ENCODE measurements at places on chromosomes 7 and 10. TPM values are rescaled to one million over a fixed set of nuclear protein-coding genes. Genes with fewer than 3 reads are reported as not detected.

The HTR7 gene
- 0.66 TPM for total RNA-seq

The AOC1 gene
- total RNA-seq, result 2.3 TPM

The TRPV5 gene
- 0.15 TPM for total RNA-seq

The BNIP3 gene
- total RNA-seq, result 235 TPM

The ANKRD61 gene
- total RNA-seq, result not detected

The NEUROG3 gene
- total RNA-seq, result not detected

The PPP1R3A gene
- not detected for total RNA-seq

The TMEM178B gene
- total RNA-seq, result 0.64 TPM

DNA sequence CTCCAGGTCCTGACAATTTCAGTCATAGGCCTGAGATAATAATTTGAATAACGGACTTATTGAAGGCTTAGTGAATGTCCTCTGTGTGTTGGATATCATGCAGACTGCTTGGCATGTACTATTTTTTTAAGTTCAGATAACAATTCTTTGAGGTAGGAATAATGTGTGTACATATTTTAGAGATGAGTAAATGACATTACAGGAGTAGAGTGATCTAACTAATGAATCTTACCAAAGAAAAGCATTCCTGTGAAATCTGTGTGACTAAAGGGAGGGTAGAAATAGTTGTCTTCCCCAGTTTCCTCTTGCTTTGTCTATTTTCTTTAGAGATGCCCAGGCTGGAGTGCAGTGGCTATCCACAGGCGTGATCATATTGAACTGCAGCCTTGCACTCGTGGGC lies 391.8 kb upstream of the ETV1 start:
- H3K27me3 ChIP-seq, result no peaks in the 10 kb centered on the region
- no peaks in the 10 kb centered on the region for H3K4me1 ChIP-seq
- no peaks in the 10 kb centered on the region for H3K36me3 ChIP-seq
- no peak overlapping the region for H3K4me3 ChIP-seq

DNA sequence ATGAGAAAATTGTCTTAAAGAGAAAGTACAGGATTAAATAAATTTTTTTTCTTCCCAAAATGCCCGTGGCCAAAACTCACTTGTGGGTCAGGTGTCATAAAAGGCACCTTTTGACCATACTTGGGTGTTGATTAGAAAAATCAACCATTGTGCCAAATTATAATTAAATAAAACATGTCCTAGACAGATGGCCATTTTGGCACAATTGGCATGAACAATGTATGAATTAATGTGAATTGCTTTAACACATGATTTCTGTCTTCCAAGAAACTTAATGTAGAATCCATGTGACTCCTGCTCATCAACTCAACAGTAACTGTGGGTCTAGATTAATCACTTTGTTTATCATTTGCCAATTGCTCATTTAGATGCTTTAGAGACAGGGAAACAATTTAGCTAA lies 64.0 kb downstream of the CSTF2T start:
- no peaks in the 10 kb centered on the region for H3K27me3 ChIP-seq
- DNase-seq, result no peak
- H3K36me3 ChIP-seq, result no peaks in the 10 kb centered on the region
- no peaks in the 10 kb centered on the region for H3K4me1 ChIP-seq
- H3K4me3 ChIP-seq, result no peak overlapping the region

GRCh38 chr7:106080300-106080987 lies 31.7 kb downstream of the SYPL1 start:
- no peak overlapping the region for H3K4me3 ChIP-seq
- DNase-seq, result no peak
- H3K27me3 ChIP-seq, result no peaks in the 10 kb centered on the region
- no peak overlapping the region for H3K27ac ChIP-seq
- no peaks in the 10 kb centered on the region for H3K36me3 ChIP-seq
- no peaks in the 10 kb centered on the region for H3K4me1 ChIP-seq

GRCh38 chr10:72011468-72011867 lies 47.3 kb downstream of the CHST3 start:
- H3K4me1 ChIP-seq, result peaks cover 26% of the 10 kb centered on the region
- peak overlapping the region; percentile 88 for H3K27ac ChIP-seq
- H3K36me3 ChIP-seq, result no peaks in the 10 kb centered on the region
- no peak overlapping the region for H3K4me3 ChIP-seq
- H3K27me3 ChIP-seq, result no peaks in the 10 kb centered on the region

DNA sequence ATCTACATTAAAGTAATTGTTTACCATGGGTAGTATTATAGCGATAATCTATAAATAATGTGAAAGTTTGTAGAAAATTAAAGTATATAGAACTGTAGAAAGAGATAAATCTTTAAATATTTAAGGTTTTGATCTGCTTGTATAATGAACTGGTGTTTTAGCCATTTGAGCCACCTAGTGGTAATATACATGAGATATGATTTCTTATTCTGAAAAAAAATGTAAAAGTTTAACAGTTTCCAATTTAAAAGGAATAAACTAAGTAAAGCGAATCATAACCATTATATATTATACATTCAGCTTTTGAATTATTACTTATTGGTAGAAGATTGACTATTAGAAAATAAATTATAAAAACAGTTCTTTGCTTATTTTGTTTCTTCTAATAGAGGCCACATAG lies 91.2 kb downstream of the OTUD1 start:
- no peaks in the 10 kb centered on the region for H3K36me3 ChIP-seq
- DNase-seq, result no peak
- H3K4me1 ChIP-seq, result no peaks in the 10 kb centered on the region
- H3K4me3 ChIP-seq, result no peak overlapping the region

DNA sequence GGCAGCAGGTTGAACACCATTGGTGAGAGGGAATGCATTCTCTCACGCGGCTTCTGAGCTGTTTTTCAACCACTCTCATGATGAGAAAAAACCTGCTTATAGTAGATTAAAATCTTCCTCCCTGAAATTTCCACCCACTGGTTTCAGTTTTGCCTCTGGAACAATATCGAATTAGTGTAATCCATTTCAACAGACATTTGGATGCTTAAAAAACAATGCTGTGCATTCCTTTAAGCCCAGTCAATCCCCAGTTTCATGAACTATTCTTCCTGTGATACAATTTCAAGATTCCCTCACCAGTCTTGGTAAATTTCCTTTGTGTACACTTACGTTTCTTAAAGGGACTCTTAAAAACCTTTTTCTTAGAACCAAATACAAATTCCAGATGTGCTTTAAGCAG lies 89.6 kb downstream of the ITIH5 start:
- H3K4me3 ChIP-seq, result no peak overlapping the region
- DNase-seq, result no peak
- H3K4me1 ChIP-seq, result no peaks in the 10 kb centered on the region
